ENCODE measurements at places on chromosomes 7 and 10.
A peak's percentile ranks its signal among the peaks of the same experiment; 100 is the strongest.

DNA sequence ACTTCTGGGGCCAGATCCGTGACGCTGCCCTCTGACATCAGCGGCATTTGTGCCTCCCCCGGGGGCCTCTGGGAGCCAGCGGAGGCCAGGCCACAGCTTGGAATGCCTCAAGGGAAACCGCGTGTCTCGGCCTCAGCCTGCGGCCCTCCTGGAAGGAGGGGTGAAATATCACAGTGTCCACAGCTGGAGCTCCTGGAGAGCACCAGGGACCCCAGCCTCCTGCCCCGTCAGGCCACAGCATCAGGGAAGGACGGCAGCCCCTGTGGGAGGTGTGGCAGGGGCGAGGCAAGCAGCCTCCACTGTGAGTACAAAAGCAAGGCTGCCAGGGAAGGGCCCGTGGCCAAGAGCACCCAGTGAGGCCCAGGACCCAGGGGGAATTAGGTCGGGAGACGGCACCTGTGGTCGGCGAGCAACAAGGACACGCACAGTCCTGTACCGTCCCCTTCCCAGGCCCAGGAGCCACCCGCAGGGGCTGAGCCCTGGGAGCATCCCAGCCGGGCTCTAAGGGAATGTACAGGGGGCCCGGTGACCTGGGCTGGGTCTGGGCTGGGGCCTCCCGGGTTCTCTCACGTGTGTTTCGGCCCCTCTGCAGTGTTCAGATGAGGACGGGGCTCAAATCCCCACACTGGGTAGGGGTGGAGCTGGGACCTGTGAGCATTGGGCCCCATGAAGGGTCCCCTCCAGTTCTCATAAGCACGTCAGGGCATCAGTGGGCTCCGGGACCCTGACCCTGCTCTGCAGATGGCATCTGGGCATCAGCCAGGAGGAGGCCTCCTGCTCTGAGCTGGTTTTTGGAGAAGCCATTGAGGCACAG, 18.7 kb upstream of the KNDC1 start:
- DNase-seq: no peak

- DNase-seq: no peak
These were observed 69.8 kb upstream of the AGR3 start for GRCh38 chr7:16951483-16952080.

GRCh38 chr7:149884541-149884940, 10.8 kb downstream of the ATP6V0E2 start:
- no peak for DNase-seq

DNA sequence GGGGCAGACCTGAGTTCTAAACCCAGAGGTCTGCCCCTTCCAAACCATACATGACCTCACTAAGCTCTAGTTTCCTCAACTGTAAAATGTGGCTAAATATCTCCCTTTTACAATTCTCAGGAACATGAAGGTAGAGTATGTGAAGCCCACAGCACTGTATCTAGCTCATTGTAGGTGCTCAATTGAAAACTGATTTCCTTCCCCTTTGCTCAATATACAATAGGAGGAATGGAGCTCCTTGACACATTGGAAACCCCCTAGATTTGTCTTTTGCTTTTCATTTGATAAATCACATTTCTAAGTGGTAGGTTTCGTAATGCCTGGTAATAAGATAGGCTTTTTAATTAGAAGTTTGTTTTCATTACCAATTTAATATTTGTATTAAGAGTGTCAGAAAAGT, 153.3 kb downstream of the ARID5B start:
- peak; percentile 44 for DNase-seq

- no peak for DNase-seq
These were observed 27.3 kb downstream of the ADAP1 start for GRCh38 chr7:927031-927671.

- DNase-seq: peak; percentile 46
These were observed 792 bp downstream of the ZNF746 start for GRCh38 chr7:149496642-149497391.

DNA sequence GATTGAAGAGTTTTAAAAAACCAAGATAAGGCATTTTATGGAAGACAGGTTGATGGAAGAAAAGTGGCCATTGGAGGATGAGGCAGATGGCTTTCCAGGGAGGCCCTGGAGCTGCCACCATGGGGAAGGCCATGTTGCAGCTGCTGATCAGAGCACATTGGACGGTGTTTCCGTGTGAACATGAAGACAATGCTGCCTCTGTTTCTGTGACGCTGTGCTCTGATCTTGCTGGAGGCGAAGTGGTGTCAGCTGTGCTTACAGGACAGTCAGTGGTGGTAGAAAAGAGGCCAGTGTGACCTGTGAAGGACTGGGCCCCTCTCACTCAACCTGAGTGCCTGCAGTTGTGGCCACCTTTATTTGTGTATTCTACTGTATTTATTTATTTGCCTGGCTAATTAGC, 132.9 kb downstream of the FAM204A start:
- no peak for DNase-seq

DNA sequence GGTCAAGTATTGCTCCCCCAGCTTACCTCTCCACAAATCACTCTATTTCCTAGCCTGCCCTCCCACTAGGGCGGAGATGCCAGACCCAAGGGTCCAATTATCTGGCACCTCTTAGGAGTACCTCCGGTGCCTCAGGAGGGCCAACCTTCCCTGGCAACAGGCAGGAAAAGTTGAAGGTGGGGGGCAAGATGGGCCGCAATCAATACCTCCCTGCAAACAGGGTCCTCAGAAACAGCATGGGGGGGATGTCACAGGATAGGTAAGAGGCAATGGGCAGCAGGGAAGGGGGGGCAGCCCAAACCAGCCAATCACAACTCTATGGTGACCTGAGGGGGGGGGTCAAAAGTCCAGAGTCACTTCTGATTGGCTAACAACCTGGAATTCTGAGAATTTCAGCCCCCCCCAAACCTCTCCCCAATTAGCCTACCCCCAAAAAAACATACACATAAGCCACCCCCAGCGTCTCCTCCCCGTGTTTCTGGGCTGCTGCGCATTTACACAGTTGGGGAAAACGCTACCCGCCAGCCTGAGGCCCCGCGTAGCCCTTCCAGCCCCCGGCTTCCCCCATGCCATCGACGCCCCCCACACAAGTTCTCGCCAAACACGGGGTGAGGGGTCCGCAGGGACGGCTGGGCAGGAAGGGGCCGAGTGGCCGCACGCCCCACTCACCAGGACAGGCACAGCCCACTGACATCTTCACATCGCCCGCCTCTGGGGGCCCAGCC, 589 bp downstream of the LDB1 start:
- peak; percentile 74 for DNase-seq

DNA sequence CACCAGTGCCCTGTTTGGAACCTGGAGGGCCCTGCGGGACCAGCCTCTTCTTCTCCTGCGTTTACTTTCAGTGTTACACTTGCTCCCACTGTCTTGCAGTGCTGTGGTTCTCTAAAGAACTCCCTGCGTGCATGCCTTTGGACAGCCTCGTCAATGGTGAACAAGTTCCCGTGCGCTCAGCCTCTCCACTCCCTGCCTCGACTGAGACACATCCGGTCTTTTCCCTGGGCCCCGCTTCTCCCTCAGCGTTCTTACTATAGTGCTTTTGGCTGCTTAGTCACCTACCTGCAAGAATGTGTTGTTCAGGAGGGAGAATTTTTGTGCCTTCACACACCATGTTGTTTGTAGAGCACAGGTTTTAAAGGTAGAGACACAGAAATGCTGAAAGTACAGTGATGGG, 520.7 kb upstream of the MKI67 start:
- DNase-seq: no peak

GRCh38 chr7:122092964-122093797, 50.9 kb downstream of the AASS start:
- peak; percentile 56 for DNase-seq

GRCh38 chr10:16857419-16857818, 40.2 kb upstream of the RSU1 start:
- DNase-seq: no peak

DNA sequence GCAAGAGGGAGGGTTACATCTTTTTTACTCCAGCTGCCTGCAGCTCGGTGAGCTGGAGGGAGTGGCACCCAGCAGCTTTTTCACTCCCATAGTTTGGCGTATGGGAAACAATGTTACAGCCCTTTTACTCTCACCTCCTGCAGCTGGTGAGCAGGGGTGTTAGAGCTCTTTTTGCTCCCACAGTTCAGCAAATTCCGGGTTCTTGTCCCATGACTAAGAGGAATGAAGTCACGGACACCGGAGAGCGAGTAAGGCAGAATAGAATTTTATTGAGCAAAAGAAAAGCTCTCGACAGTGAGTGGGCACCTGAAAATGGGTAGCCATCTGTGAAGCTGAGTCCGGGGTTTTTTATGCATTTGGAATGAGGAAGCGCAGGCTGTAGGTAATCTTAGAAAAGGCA, 446.6 kb downstream of the GFRA1 start:
- no peak for DNase-seq

- no peak for DNase-seq
These were observed 5.3 kb upstream of the C1GALT1 start for GRCh38 chr7:7177044-7177517.

GRCh38 chr10:11246752-11247467, 229.2 kb downstream of the CELF2 start:
- DNase-seq: no peak

DNA sequence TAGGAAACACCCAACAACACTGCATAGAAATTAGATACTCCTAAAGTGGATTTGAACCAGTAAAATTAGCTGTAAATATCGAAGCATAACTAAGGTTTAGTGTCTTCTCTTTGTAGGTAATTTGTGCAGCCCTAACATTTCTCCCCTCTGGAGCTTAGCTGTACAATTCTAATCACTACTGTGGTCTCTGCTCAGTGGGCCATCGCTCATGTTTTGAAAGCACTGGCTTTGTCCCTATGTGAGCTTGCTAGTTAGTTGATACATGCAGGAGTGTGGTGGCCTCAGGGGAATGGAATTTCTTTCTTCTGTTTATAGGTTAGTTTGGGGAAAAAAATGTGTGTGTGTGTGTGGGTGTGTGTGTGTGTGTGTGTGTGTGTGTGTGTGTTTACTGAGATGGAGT, 373.1 kb downstream of the DPP6 start:
- DNase-seq: no peak

- no peak for DNase-seq
These were observed 160.7 kb downstream of the NXPH1 start for GRCh38 chr7:8594115-8594514.

DNA sequence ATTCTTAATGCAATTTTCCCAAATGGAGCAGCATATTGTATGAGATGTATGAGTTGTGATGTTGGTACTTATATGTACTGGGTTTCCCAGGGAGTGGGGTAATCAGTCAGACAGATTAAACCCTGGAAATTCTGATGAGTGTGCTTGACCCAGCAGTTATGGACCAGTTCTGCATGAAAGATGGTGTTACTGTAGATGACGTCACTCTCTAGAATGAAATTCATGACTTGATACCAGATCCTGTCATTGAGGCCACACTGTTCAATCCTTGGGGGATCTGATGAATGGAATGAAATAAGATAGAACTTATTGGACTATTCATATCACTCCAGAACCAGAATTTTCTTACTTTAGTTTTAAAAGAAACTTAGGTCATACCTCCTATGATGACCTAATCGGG, 534.3 kb downstream of the PLXDC2 start:
- DNase-seq: no peak

DNA sequence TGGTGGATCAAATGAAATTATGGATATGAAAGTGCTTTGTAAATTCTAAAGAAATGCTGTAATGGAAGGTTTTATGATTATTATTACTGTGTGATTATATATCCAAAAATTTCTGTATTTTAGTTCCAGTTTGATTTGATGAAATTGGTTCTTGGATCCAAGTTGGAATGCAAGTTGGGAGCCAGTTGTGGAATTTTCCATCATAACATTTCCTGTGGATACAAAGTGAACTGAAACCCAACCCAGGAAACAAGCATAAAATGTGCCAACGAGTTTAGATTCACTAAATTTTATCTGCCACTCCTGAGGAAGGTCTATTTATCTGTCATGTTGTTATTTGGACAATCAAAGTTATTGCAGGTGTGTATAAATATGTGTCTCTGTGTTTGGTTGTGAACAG, 131.4 kb upstream of the MDFIC start:
- no peak for DNase-seq

- no peak for DNase-seq
These were observed 53.4 kb downstream of the EGFR start for GRCh38 chr7:55072251-55072650.

- DNase-seq: no peak
These were observed 77.9 kb upstream of the HECW1 start for GRCh38 chr7:43034535-43035002.

GRCh38 chr10:93652857-93653256, 40.5 kb downstream of the PDE6C start:
- no peak for DNase-seq

DNA sequence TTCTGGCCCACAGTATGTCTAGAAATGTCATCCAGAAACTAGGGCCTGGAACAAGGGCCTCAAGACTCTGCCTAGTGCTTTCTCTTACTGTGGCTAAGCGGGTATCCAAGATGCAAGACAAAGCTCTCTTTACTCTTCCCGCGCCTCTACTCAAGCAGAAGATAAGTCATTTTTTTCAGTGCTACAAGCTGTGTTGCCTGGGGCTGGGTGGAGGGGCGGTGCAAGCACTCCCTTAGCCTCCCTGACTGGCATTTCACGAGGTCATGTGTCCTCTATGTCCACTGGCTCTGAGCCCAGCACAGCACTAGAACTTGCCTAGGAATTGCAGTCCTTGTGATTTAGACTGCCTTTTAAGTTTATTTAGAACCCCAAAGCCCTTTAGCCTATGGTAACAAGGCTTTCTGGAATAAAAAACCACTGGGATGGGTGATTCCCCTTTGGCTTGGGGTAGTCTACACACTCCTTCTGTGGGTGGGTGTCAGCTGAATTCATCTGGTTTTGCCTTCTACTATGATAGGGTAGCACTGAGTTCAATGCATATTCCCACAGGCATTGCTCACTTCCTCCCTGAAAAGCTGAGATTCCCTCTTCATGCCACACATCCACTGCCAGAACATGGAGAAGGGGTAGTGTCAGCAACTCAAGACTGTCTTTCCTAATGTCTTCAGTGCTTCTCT, 371.8 kb upstream of the KCND2 start:
- no peak for DNase-seq

GRCh38 chr10:49395741-49396665, at the start of gene DRGX:
Gene DRGX (minus strand): TSS chr10:49396089. CDS start chr10:49395440, 649 bp downstream.
- DNase-seq: no peak

DNA sequence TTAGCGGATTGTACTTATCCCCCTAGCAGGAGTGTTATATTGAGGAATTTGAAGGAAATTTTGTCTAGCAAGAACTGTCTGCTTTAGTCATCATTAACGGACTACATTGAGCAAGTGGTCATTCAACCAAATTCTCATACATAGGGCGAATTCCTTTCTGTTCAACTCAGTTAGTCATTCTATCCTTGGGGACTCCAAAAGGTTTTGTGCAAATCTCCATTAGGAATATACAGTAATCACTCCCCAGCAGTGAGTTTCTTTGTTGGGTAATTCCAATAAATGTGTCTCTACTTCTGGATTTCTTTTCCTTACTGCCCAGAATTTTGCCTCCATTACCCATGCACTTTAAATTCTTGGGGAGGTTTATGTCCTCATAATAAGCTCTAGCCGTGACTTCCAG, 51.1 kb downstream of the EPDR1 start:
- DNase-seq: no peak

GRCh38 chr7:3063016-3063753, 19.5 kb upstream of the CARD11 start:
- peak; percentile 81 for DNase-seq
